ENCODE measurements at places on chromosomes 5 and 9.

GRCh38 chr5:173453167-173453566 is 125.0 kb upstream of the STC2 start:
- peak overlapping the region; percentile 71 for H3K27ac ChIP-seq
- no peak overlapping the region for H3K4me3 ChIP-seq
- H3K36me3 ChIP-seq = no peaks in the 10 kb centered on the region

DNA sequence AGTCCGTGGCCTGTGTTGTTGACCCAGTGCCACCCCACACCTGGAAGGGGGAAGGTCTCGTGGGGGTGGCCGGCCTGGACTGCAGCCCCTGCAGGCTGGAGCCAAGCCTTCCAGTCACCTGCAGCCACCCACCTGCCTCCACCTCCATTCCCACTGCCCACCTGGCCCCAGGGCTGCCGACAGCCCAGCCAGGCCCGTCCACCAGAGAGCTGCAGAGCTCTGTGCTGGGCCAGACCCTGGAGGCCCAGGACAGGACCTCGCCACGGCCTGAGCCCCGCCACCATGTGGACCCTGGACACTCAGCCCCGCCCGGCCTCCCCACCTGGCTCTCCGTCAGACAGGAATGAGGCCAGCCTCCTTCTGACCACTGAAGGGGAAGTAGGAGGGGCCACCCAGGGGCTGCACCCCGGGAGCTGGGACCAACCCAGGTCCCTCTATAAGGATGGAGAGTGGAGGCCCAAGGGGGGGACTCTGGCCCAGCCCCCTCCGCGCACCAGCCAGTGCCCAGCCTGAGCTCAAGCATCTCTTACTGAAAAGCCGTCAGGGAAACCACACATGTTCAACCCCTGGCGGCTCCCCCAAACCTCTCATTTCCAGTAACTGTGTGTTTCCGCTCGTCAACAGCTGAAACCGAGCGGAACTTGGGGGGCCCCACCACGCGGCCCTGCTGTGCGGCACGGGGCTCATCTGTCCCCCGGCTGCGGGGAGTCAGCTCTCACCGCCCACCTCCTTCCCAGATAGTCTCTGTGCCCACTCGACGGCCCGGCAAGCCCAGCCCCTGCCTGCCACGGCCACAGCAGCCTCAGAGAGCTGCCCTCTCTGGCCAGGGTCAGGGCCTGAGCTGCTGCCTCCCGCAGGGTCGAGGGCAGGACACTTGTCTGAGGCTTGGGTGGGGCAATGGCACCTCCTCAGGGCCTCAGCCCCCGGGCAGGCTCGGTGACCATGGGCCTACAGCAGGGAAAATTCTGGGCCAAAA is 12.8 kb downstream of the NOTCH1 start:
- H3K36me3 ChIP-seq = no peaks in the 10 kb centered on the region
- no peaks in the 10 kb centered on the region for H3K27me3 ChIP-seq
- peak overlapping the region; percentile 58 for H3K27ac ChIP-seq
- H3K4me3 ChIP-seq = no peak overlapping the region

DNA sequence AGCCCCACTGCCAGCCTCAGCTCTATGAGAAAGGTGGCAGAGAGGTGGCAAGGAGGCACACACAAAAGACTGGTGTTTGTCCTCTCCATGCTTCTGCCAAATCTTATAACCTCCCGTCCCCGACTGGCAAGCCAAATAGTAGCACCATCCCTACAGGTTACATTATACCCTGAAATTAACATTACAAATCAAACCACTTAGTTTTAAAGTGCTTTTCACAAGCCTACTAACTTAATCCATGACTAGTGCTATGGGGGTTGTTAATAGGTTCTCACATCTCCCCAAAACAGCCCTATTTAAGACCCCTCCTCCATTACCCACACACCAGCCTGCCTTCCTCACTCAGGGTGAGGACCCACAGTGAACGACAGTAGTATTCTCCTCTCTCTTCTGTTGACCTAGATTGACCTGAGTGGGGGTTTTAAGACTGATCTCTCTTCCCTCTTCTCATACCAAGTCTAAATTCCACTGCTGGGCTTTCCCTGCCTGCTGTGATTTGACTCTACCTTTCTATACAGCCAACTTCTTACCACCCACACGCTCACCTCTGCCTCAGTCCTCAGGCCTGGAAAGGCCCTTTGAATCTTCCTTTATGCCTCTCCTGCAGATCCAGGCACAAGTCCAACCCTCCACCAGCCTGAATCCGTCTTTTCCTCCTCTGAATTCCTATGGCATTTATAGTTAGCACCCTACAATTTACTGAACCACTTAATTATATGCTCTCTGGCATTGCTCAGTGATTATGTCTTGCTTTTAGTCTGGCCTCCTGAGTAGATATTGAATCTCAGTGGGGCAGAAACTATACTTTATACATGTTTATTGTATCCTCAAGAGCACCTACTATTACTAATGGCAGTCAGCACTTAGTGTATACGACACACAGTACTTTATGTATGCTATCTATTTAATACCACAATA is 116.1 kb downstream of the TMEM174 start:
- no peaks in the 10 kb centered on the region for H3K36me3 ChIP-seq
- no peak for DNase-seq
- H3K27ac ChIP-seq = no peak overlapping the region

DNA sequence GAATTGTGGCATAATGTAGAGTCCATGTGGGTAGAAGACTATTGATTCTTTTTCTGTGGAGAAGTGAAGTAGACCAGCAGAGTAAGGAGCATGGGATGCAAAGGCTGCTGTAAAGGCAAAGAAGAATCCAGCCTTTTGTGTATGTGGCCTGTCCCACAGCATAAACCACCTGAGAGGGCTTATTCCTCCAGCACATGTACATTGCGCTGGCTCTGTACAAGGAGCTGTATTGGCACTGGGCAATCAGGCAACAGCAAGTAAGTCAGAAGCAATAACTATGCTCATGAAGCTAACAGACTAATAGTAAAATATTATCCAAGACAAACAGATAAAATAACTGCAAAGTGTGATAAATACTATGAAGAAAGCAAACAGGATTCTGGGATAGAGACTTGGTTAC is 86.2 kb downstream of the LURAP1L start:
- no peaks in the 10 kb centered on the region for H3K36me3 ChIP-seq
- no peaks in the 10 kb centered on the region for H3K4me1 ChIP-seq
- DNase-seq = no peak
- peak overlapping the region; percentile 22 for H3K27ac ChIP-seq

- no peaks in the 10 kb centered on the region for H3K4me1 ChIP-seq
- H3K27ac ChIP-seq = no peak overlapping the region
- H3K36me3 ChIP-seq = no peaks in the 10 kb centered on the region
- H3K27me3 ChIP-seq = no peaks in the 10 kb centered on the region
- no peak for DNase-seq
- no peak overlapping the region for H3K4me3 ChIP-seq
Observed at GRCh38 chr9:93114169-93114983, 18.4 kb downstream of the CARD19 start.

DNA sequence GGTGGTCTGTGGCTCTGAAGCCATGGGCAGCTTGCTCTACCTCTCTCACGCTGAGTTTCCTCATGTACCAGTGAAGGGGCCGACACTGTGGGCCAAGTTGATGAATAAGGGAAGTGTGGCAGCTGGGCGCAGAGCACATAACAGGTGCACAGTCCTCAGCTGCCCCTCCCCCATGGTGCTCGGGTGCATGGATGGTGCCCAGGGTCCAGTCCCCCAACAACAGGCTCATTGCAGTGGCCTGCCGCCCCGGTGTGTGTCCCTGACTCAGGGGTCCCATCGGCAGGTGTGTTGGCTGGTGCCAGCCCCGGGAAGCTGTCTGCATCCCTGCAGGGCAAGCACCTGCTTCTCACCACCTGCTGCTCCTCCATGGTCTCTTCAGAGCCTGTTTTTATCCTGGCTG is 36.6 kb downstream of the COL5A1 start:
- H3K4me3 ChIP-seq = no peak overlapping the region
- no peak overlapping the region for H3K27ac ChIP-seq
- H3K27me3 ChIP-seq = no peaks in the 10 kb centered on the region

- H3K27me3 ChIP-seq = no peaks in the 10 kb centered on the region
- no peak overlapping the region for H3K27ac ChIP-seq
- no peak for DNase-seq
- H3K36me3 ChIP-seq = no peaks in the 10 kb centered on the region
Observed at GRCh38 chr5:158050421-158050820, 191.5 kb upstream of the CLINT1 start.

- no peaks in the 10 kb centered on the region for H3K4me1 ChIP-seq
- no peaks in the 10 kb centered on the region for H3K27me3 ChIP-seq
- H3K36me3 ChIP-seq = no peaks in the 10 kb centered on the region
- DNase-seq = no peak
- H3K27ac ChIP-seq = no peak overlapping the region
Observed at GRCh38 chr5:126120939-126121338, 302.3 kb upstream of the GRAMD2B start.

GRCh38 chr9:38200431-38200830 is 131.4 kb upstream of the SHB start:
- no peaks in the 10 kb centered on the region for H3K27me3 ChIP-seq
- no peak overlapping the region for H3K4me3 ChIP-seq
- H3K27ac ChIP-seq = no peak overlapping the region

GRCh38 chr9:137046088-137046787 is at the start of gene NPDC1:
TSS of gene NPDC1 (minus strand) at chr9:137046177. CDS start at chr9:137045989, 188 bp downstream.
- H3K27me3 ChIP-seq = peaks cover 24% of the 10 kb centered on the region
- H3K36me3 ChIP-seq = no peaks in the 10 kb centered on the region
- peak within 1 kb of the TSS; percentile 60 for H3K4me3 ChIP-seq
- DNase-seq = peak; percentile 83

- no peaks in the 10 kb centered on the region for H3K4me1 ChIP-seq
- DNase-seq = no peak
- H3K27ac ChIP-seq = no peak overlapping the region
- H3K4me3 ChIP-seq = no peak overlapping the region
- H3K27me3 ChIP-seq = no peaks in the 10 kb centered on the region
Observed at GRCh38 chr9:115633104-115633503, 515.1 kb upstream of the TNC start.

- H3K4me3 ChIP-seq = no peak overlapping the region
- DNase-seq = no peak
- no peaks in the 10 kb centered on the region for H3K27me3 ChIP-seq
- no peaks in the 10 kb centered on the region for H3K36me3 ChIP-seq
- no peak overlapping the region for H3K27ac ChIP-seq
Observed at GRCh38 chr9:97440160-97440559, 28.3 kb downstream of the TDRD7 start.

GRCh38 chr5:126002222-126002897 is 420.8 kb upstream of the GRAMD2B start:
- peaks cover 9% of the 10 kb centered on the region for H3K4me1 ChIP-seq
- no peak overlapping the region for H3K4me3 ChIP-seq
- no peaks in the 10 kb centered on the region for H3K36me3 ChIP-seq
- no peaks in the 10 kb centered on the region for H3K27me3 ChIP-seq
- DNase-seq = no peak

DNA sequence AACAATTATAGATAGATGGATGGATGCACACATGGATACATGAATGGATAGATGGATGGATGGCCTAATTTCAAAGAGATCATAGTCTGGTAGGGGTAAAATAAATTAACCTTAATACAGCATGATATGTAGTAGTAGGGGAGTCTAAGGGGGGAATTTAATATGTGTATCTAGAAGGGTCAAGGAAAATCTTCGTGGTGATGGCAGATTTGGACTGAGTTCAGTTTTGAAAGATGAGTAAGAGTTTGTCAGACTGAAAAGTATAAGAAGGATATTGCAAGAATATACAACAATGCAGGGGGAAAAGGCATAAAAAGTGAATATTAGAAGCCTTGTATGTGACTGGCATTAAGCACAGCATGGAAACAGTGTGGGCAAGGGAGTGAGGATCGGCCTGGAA is 98.7 kb downstream of the ZNF462 start:
- H3K27ac ChIP-seq = peak overlapping the region; percentile 68
- DNase-seq = no peak
- no peaks in the 10 kb centered on the region for H3K27me3 ChIP-seq
- H3K4me3 ChIP-seq = no peak overlapping the region

DNA sequence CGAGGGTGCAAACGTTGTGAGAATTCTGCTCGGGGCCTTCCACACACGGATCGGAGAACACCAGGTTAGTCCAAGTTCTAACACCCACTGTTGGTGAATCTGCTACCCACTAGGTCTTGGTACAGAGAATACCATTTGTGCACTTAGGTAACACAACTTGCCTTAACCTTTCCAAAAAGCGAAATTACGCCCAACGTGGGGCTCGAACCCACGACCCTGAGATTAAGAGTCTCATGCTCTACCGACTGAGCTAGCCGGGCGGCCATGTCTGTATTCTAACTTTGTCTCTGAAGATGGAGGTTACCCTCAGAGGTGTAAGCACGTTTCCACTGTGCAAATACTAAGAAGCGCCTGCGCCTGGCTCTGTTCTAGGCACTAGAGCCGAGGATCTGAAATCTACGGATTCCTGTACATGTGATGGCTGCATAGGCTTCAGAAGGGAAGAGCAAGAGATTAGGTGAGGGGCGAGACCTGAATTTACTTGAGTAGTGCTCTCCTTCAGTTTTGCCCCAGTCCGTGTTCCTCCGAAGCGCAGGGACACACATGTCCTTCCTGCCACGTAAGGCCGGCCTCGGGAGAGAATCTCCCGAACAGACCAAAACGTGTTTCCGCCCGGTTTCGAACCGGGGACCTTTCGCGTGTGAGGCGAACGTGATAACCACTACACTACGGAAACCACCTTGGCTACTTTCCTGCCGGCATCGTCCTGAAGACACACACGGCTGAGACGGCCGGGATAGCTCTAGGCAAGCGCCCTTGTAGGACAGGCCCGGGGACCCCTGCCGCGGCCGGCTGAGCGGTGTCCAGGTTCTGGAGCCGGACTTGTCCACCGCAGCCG is 1.1 kb upstream of the TRIM41 start:
- no peaks in the 10 kb centered on the region for H3K4me1 ChIP-seq
- peak; percentile 100 for DNase-seq
- no peaks in the 10 kb centered on the region for H3K27me3 ChIP-seq
- no peaks in the 10 kb centered on the region for H3K36me3 ChIP-seq

GRCh38 chr5:157778121-157778805 is 34.8 kb downstream of the LSM11 start:
- H3K36me3 ChIP-seq = no peaks in the 10 kb centered on the region
- H3K4me3 ChIP-seq = no peak overlapping the region
- no peaks in the 10 kb centered on the region for H3K4me1 ChIP-seq
- H3K27ac ChIP-seq = no peak overlapping the region

GRCh38 chr9:26373616-26374015 is 519.0 kb downstream of the CAAP1 start:
- H3K27ac ChIP-seq = no peak overlapping the region
- H3K36me3 ChIP-seq = no peaks in the 10 kb centered on the region
- no peak for DNase-seq
- H3K4me1 ChIP-seq = no peaks in the 10 kb centered on the region
- H3K27me3 ChIP-seq = no peaks in the 10 kb centered on the region

GRCh38 chr9:1745980-1746379 is 269.2 kb upstream of the SMARCA2 start:
- no peaks in the 10 kb centered on the region for H3K4me1 ChIP-seq
- no peak for DNase-seq
- H3K4me3 ChIP-seq = no peak overlapping the region
- no peak overlapping the region for H3K27ac ChIP-seq

GRCh38 chr5:150945947-150946346 is 41.2 kb upstream of the ZNF300 start:
- H3K36me3 ChIP-seq = peaks cover 6% of the 10 kb centered on the region
- DNase-seq = no peak
- H3K27me3 ChIP-seq = no peaks in the 10 kb centered on the region
- peak overlapping the region; percentile 76 for H3K4me3 ChIP-seq
- H3K27ac ChIP-seq = peak overlapping the region; percentile 85

GRCh38 chr9:125435776-125436612 is 174.4 kb downstream of the GAPVD1 start:
- no peaks in the 10 kb centered on the region for H3K4me1 ChIP-seq
- no peaks in the 10 kb centered on the region for H3K27me3 ChIP-seq
- H3K27ac ChIP-seq = no peak overlapping the region

GRCh38 chr9:125691869-125692268 is 15.1 kb downstream of the MAPKAP1 start:
- no peaks in the 10 kb centered on the region for H3K36me3 ChIP-seq
- H3K27me3 ChIP-seq = no peaks in the 10 kb centered on the region
- H3K4me1 ChIP-seq = no peaks in the 10 kb centered on the region
